ENCODE measurements at places on chromosomes 4 and X.

GRCh38 chr4:137611998-137612700, 79.9 kb upstream of the PCDH18 start:
- no peak for DNase-seq

DNA sequence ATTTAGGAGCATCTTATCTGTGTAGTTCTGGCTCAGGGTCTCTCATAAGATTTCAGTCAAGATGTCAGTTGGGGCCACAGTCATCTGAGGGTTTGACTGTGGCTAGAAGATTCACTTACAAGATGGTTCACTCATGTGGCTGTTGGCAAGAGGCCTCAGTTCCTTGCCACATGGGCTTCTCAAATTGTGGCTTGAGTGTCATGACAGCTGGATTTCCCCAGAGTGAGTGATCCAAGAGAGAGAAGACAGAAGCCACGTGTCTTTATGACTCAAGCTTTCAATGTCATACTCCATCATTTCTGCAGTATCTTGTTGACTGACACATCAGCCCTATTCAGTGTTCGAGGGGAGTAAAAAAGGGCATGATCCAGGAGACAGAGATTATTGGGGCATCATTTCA, 131.3 kb upstream of the AP1S2 start:
- DNase-seq = no peak

GRCh38 chr4:128686810-128687209, 122.7 kb upstream of the JADE1 start:
- no peak for DNase-seq

DNA sequence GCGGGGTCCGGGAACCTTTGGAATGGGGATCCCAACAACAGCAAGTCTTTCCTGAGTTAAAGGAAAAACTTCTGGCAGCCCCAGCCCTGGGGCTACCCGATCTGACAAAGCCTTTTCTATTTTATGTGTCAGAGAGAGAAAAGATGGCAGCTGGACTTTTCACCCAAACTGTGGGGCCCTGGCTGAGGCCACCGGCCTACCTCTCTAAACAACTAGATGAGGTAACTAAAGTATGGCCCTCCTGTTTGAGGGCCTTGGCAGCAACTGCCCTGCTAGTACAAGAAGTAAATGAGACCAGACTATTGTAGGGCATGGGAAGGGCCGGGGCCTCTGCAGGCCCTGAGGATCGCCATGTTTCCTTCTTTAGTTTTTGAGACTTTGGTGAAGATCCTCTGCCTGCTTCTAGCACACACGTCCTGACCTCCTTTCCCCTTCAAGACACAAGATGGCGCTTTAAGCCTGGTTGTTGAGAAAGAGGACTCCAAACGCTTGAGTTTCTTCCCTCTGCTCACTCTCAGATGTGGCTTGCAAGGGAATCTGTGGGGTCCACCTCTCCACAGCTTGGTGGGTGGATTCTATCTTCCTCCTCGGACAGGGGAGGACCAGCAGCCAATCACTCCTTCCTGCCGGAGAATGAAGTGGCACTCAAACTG, 18.5 kb upstream of the DRD5 start:
- DNase-seq = peak; percentile 19

GRCh38 chrX:87265518-87265917, 252.1 kb upstream of the KLHL4 start:
- no peak for DNase-seq

- no peak for DNase-seq
Measured at GRCh38 chr4:10677796-10678497, 6.6 kb downstream of the CLNK start.

DNA sequence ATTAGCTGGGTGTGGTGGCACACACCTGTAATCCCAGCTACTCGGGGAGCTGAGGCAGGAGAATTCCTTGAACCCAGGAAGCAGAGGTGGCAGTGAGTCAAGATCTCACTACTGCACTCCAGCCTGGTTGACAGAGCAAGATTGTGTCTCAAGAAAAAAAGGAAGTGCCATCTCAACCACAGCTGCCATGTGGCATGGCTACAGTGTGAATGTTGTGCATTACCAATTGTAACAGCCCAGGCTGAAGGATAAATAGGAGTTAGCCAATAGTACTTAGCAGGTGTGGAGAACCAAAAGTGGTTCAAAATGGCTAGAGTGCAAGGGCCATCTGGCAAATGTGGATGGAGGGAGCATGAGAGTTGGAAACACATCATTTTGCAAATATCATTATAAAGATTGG, 28.9 kb downstream of the SLC25A5 start:
- DNase-seq = no peak

GRCh38 chr4:47415719-47416118, 47.8 kb downstream of the COMMD8 start:
- DNase-seq = no peak

- no peak for DNase-seq
Measured at GRCh38 chr4:80115368-80116181, 42.5 kb upstream of the ANTXR2 start.
